ENCODE measurements at places on chromosomes 3 and 15.

- DNase-seq: no peak
Measured at GRCh38 chr3:74463515-74463914, 150.9 kb downstream of the CNTN3 start.

GRCh38 chr3:151086484-151087456, 1.3 kb downstream of the MED12L start:
- DNase-seq: peak; percentile 52

- DNase-seq: no peak
Measured at GRCh38 chr3:52432225-52432624, 12.7 kb downstream of the SEMA3G start.

GRCh38 chr3:62922326-62922725, 47.1 kb upstream of the CADPS start:
- DNase-seq: no peak

DNA sequence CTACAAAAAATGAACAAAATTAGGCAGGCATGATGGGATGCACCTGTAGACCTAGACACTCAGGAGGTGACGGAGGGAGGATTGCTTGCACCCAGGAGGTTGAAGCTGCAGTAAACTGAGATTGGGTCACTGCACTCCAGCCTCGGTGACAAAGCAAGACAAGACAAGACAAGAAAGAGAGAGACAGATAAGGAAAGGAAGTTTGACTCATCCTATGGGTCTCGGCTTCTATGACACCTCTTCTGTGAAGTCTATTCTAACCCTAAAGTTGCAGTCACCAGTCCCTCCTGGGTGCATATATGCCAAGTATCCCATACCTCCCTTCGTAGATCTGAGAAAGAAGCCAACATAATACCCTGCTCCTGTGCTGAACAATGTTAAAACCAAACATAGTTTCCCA, 7.9 kb upstream of the ZMAT3 start:
- DNase-seq: no peak

- DNase-seq: no peak
Measured at GRCh38 chr15:81024265-81024872, 23.6 kb downstream of the TLNRD1 start.

DNA sequence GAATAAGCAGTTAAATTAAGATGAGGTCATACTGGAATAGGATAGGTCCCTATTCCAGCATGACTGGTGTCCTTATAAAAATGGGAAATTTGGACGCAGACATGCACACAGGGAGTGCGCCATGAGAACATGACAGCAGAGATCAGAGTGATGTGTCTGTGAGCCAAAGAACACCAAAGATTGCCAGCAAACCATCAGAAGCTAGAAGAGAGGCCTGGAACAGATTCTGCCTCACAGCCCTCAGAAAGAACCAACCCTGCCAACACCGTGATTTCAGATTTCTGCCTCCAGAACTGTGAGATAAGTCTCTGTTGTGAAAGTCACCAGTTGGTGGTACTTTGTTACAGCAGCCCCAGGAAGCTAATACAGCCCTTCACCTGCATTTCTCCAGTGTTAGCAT, 34.7 kb downstream of the EPHB1 start:
- no peak for DNase-seq

GRCh38 chr3:55728461-55729100, 241.5 kb upstream of the WNT5A start:
- no peak for DNase-seq

DNA sequence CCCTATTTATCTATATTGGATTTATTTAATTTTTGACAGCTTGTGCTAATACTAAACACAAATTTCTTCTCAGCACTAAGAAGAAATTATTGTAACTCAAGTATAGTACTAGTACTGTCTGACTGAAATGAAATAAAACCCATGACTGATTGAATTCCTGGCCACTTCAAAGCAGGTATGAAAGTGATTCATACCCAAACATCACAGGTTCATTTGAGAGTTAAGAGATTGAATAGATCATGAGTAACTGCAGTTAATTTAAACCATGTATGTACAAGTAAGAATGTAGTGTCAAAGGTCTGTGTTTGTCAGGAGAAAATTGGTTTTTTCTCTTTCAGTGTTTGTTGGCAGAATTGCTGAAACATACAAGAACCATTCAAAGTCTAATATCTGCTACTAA, 332.0 kb upstream of the GRM7 start:
- DNase-seq: no peak

DNA sequence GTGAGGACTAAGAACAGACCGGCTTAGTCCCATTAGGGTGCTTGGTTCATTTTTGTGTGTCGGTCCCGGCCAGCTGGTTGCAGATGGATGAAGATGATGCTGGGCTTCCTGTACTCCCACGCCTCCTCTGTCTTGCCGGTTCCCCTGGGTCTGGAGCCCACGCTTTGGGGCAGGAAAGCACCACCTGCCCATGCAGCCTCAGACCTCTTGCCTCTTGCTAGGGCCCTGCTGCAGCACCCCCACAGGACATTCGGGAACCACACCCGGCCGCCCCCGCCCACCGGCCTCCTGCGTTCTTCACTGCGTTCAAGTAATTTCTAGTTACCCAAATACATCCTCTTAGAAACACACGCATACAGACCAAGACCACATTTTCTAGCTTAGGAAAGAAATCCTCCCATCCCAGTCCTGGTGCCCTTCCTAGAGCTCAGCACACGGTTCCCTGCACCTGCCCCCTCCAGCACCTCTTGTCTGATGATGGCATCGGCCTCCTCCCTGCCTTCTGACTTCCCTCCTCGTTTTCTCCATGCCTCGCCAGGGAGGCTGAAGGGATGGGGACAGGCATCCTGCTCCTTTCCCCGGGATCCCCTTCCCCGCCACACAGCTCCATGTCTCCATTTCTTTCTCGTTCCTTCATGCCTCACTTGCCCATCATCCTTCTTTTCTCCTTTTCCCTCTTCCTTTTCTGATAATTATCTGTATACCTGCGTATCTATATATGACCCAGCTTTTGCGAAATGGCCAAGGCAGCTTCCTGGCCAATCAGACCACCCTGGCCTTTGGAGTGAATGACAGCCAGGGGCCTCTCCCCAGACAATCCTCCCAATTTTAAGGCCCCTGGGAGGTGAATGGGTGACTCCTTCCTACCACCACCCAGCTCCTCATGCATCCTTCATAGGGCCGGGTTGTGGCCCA, 30.9 kb downstream of the FAM3D start:
- DNase-seq: no peak

- DNase-seq: no peak
Measured at GRCh38 chr3:33277193-33277882, at the start of gene FBXL2. Gene FBXL2, plus strand, starts transcription at chr3:33277442. Its CDS starts 71 bp downstream, at chr3:33277513.

GRCh38 chr3:13189639-13190377, 116.6 kb upstream of the IQSEC1 start:
- no peak for DNase-seq

- no peak for DNase-seq
Measured at GRCh38 chr3:71463617-71464016, 119.9 kb downstream of the FOXP1 start.

- DNase-seq: no peak
Measured at GRCh38 chr15:81851325-81851724, 194.5 kb downstream of the MEX3B start.

- no peak for DNase-seq
Measured at GRCh38 chr3:132245552-132246142, 71.6 kb upstream of the ACP3 start.

- DNase-seq: no peak
Measured at GRCh38 chr3:44136421-44136820, 105.3 kb upstream of the TOPAZ1 start.

- DNase-seq: no peak
Measured at GRCh38 chr15:78457101-78457500, 19.1 kb downstream of the IREB2 start.

DNA sequence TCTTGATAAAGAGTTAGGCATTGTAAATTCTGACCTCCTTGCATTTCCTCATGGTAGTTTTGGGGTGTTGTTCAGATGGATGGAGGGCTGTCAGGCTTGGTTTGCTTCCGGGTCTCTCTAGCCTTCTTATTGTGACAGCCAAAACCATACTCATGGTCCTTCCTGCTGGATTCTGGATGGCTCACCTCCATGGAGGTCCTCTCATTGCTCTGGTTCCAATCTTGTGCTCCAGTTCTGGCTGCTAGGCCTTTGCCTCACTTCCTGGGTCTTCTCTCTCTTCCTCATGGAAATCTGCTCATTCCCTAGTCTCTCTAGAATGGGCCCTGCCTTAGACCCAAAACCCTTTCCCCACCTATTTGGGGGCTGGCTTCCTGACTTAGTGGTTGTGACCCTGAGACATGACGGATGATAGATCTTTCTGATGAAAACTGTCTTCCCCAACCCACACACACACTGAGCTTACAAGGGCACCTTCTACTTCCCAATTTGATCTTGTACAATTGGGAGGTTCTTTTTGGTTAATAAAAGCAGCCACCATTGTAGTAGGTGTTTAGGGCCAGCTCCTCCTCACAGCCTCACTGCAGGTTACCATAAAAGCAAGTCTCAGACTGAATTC, 66.2 kb upstream of the XCR1 start:
- no peak for DNase-seq

DNA sequence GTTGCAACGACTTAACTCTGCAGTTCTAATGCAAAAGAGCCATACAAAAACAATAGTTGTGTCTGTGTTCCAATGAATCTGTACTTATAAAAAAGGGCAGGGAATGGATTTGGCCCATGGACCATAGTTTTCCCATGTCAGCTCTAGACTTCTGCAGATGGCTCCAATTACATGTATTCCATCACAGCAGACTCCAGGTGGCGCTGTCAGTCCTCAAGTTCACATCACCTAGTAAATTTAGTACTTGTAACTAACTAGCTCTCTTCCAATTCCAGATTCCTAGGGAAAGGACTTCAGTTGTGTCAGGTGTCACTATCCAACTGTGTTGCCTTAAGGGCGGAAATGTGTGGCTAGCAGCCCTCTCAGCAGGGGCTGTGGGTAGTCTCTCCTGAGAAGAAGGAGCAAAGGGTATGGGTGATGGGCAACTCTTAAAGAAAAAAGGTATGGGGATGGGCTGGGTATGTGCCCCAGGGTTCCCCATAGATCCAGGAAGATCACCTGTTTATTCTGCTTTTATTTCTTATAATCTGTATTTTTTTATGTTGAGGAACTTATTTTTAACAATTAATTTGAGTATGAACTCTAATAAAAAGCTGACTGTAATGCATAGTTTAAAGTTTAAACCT, 36.2 kb downstream of the BBS4 start:
- peak; percentile 55 for DNase-seq

DNA sequence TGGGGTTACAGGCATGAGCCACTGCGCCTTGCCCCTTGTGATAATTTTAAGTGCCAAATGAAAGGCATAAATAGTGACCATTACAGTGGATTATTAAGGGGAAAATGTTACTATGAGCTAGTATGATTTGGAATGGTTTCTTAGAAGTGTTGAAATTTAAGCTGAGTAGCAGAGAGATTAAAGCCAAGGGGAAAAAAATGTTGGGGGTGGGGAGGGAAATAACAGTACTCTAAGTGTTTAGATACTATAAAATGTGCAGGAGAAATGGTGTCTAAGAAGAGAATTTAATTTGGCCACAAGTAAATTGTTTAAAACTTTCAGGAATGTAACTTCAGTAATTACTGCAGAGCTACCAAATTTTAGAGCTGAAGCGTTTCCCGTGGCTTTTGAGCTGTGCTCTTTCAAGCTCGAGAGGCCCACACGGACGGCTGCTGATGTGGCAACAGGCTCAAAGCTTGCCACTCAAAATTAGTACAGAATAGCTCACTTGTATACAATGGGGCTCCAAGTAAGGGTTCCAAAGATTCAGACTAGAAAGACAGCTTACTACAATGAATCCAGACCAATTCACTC, 23.9 kb upstream of the SLC12A8 start:
- no peak for DNase-seq

DNA sequence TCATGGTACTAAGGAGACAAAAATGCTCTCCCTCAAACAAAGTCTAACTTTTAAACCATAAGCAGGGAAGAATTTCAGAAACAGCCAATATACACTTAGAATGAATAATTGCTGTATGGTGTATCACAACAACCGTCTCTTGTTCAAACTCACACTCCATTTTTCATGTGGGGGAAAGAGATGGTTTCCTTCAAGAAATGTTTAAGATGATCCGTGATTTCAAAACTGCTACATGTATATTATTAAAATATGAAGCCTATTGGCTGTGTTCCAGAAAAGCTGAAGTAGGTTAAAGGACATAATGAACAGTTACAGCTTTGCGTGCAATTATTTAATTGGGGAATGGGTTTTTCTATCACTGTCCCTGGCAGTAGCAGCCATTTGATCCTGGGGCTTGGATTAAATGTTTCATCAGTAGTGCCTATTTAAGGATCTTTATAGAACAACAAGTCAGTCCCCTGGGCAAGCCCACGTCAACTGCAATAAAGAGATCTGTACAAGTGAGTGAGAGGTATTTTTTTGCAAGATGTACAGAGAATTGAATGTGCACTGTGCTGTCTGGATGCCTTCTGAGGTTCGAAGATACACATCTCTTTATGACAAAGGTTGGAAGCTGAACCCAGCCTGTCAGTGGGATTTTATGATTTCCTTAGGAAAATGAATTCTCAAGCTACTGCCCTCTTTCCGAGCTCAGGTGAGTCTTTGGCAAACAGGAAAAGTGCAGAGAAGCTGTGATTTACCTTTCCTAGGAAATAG, 337.2 kb upstream of the RARB start:
- DNase-seq: no peak

GRCh38 chr3:42688487-42689420, 3.4 kb downstream of the KLHL40 start:
- DNase-seq: no peak

DNA sequence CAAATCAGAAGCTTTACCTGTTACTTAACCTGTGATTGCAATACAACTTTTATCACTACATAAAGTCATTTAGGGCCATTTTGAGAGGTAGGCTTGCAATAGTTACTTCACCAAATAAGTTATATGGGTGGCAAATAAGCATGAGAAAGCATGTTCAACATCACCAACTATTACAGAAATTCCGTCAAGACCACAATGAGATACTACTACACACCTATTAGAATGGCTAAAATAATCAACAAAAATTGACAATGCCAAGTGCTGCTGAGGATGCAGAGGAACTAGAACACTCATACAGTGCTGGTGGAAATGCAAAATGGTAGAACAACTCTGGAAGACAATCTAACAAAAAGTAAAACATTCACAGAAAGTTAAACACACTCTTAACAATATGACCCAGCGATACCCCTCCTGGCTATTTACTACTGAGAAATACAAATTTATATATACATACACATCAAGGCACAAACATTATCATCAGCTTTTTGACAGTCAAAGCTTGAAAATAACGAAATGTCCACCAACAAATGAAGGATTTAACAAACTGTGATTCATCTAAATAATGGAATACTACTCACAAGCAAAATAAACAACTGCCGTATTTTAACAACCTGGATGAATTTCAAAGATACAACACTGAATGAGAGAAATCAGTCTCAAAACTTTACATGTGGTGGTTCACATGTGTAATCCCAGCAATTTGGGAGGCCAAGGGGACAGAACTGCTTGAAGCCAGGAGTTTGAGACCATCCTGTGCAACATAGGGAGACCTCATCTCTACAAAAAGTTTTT, 82.9 kb downstream of the MYO9A start:
- DNase-seq: no peak

Measured in stimulated activated CD4-positive, alpha-beta T cell treated with anti-CD3 and anti-CD28 coated beads, Interleukin-1b, Interleukin-23, amount 100 ng/mL, for 4 hours (primary cell).